ENCODE measurements at places on chromosomes 2 and 18.
A peak's percentile ranks its signal among the peaks of the same experiment; 100 is the strongest.

DNA sequence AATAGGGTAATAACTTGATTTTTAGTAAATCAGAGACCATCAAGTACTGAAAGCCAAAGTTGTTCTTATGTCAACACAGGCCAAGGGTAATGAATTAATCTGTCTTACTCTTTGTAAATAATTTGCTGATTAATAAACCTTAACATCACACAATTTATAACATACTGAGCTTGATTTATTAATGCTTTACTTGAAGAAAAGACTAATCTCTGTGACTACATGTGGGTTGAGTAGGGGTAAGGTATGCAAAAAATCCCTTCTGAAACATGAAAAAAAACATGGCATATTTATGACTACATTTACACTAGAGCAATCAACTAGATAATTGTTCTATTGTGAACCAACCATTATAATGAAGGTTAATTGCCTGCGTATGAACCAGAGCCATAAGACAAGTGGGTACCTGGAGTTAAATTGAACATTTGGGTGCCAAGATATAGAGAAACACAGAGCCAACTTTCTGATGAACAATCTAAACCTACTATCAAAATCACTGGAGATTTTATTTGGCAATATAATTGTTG lies 67.7 kb upstream of the GRB14 start:
- DNase-seq = no peak

DNA sequence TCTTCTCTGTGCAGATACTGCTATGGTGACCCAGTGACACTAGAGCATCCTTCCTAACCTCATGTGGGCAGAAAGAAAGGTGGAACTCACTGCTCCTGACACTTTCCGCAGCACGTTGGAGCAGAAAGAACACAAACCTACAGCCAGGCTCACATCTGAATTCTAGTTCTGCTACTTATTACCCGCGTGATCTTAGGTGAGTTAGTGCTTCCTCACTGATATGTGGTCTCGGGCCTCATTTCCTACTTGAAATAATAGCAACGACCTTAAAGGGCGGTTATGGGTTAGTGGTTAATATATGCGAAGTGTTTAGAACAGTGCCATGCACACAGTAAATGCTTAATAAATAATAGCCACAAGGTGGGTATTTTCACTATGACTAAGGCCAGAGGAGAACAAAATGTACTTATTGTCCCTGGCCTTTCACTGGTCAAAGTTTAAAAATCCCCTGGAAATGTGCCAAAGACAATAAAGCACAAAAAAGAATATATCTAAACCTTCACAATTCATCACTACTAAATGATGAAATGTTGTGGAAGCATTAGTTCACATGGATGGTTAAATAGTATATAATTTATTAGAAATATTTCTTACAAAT lies 66.6 kb downstream of the MYOM1 start:
- DNase-seq = no peak

GRCh38 chr2:168662651-168663208 lies 139.7 kb upstream of the NOSTRIN start:
- no peak for DNase-seq

GRCh38 chr2:142545036-142545435 lies 332.4 kb upstream of the KYNU start:
- no peak for DNase-seq

GRCh38 chr2:204726831-204727230 lies 181.6 kb downstream of the PARD3B start:
- no peak for DNase-seq

GRCh38 chr18:58391231-58391825 lies 237.6 kb downstream of the ALPK2 start:
- no peak for DNase-seq

- no peak for DNase-seq
These were observed 663.3 kb upstream of the ACVR2A start for GRCh38 chr2:147181351-147182029.

DNA sequence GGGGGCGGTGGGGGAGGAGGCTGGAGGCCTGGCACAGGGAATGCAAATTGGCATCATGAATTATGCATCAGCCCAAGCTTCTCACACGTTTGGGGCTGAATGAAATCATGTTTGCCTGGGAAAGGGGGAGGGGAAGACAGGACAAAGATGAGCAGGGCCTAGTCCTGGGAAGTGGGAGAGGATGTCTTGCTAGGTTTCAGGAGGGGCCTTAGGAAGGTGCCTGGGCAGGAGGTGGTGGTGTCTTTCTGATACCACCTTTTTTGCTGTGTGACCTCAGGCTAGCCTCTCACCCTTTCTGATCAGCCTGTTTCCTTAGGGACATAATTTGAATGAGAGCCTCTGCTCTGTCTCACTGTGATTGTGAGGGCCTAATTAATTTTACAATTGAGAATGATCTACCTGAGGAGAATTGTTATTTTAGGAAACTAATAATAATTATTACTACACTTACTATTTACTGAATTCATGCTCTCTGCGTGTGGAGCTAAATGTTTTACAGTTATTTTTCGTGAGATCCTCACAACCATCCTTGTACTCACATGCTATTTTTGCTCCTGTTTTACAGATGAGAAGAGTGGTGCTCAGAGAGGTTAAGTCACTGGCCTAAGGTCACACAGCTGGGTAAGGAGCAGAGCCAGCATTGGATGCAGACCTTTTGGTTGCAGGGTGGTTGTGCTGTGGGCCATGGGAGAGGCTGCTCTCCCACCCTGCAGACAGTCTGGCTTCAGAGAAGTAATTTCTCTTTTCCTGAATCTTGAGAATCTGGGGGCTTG lies 39.6 kb downstream of the INHBB start:
- DNase-seq = no peak

DNA sequence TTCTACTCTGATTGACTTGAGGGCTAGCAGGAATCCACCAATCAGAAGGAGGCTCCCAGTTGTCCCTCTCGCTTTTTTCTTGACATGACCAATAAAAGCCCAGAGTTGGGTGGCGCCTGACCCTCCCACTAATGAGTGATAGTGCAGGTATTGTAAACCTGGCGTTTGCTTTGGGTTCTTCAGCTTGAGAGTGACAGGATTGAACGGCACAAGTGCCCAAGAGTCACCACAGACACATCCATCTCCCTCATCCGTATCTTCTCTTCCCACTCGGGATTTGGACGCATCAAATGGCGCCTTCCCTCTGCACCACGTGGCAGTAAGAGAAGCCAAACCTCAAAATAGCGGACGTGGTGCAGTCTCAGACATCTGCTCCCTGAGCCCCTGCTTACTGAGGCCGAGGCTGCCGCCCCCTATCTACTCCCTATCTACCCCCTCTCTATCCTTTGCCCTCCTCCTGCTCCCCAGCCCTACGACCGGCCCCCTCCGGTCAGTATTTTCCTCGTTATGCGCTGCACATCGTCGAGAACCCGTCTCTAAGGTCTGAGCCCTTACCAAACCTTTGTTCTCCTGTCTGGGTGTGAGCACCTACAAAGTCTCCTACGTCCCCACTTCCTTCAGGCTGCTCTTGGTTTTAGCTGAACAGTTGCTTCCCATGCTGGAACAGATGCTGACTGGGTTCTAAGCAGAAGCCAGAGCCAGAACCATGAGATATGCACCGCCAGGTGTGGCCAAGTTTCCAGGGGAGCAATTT lies 881 bp upstream of the FAM161A start:
- peak; percentile 71 for DNase-seq

DNA sequence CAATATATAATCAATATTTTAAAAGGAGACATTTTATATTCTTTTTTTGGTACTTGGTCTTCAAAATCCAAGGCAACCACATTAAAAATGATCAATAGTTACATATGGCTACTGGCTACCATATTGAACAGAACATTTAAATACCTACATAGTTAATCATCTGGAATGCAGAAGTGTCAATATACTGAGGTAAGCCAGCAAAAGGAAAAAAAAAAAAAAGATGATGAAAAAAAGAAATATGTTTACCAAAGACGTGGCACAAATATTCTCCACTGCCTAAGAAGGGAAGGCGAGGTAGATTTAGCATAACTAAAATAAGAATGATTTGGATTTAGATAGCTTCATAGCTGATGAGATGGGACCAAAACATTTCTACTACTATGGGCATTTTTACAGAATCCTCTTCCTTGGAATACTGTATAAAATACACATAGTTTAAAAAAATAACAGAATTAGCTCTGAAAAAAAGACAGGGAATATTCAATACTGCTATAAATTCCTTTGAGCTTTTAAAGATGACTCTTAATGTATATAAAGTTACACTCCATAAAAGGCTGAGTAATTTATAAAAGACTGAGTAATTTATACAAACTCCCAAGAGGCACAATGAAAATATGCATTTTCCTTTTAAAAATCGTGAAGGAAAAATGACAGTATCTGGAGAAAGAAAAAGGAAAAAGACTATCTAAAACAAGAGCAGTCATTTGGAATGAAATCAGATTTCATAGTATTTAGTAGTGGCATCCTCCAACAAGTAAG lies 63.5 kb downstream of the CDH2 start:
- no peak for DNase-seq

Measured in stimulated activated CD8-positive, alpha-beta memory T cell treated with anti-CD3 and anti-CD28 coated beads, Interleukin-15, amount 100 ng/mL, for 4 hours (primary cell).